ENCODE measurements at places on chromosomes 13 and 19.

- DNase-seq, result no peak
These were observed 476.8 kb downstream of the COG6 start for GRCh38 chr13:40132249-40132648.

DNA sequence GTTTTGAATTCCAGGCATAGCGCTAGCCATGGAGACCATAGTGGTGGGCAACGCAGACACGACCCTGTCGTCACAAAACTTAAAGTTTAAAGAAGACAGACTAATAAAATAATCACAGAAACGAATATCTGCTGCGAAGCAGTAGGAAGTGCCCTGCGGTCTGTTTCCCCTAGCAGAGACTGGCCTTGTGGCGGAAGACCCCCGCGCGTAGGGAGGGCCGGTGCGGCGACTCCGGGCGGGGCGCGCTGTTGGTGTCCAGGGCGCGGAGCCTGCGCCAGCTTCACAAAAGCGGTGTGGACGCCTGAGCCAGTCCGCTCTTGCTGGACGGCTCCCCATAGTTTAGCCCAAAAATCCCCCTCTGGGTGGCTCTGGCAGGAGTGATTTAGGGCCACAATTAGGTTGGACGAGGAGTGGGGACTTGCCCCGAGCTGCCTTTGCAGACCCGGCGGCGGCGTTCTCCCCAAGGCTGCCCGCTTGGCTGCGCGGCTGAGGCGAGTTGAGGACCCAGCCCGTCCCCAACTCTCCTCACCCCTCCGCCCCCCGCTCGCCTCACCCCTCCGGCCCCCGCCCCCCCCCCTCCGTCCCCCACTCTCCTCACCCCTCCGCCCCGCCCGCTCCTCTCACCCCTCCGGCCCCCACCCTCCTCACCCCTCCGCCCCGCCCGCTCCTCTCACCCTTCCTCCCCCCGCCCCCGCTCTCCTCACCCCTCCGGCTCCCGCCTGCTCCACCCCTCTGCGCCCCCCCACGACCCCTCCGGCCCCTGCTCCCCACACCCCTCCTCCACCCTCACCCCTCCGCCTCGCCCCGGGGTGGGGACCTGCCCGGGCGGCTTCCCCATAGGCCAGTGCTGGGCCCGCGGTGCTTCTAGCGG, 14.2 kb upstream of the LATS2 start:
- DNase-seq, result no peak

GRCh38 chr13:66623129-66623820, 606.9 kb downstream of the PCDH9 start:
- DNase-seq, result no peak

DNA sequence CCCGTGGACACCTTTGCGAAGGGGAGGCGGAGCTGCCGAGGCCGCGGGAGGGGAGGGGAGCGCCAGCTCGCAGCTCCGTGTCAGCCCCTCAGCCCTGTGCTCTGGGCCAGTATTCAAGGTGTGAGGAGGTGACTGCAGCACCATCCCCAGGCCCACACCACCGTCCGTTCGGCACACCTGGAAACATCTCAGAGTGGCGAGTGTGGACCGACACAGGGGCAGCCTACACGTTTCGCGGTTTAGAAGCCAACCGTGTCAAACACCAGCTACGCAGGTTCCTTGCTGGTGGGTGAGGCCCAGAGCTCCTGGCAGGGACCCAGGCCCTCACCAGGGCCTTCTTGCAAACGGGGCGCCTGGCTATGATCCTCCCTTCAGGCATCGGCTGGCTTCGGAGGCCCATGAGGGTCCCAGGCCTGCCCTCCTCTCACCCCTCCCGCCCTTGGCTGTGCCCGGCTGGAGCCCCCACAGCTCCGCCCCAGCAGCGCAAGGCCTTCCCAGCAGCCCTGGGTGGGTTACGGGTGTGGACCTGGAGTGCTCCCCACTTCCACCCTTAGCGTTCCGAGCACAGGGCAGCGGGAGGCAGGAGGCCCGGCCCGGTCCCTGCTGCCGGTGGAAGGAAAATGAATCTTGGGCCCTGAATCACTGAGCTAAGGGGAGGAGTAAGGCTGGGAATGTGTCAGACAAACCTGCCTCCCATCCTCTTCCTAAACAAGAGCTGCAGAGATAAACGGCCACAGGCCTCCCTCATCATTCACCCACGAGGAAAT, 1.2 kb downstream of the C13orf46 start:
- DNase-seq, result no peak

GRCh38 chr19:43594710-43595604, 977 bp downstream of the IRGQ start:
- DNase-seq, result peak; percentile 10

GRCh38 chr13:79908381-79908780, 427.4 kb downstream of the NDFIP2 start:
- DNase-seq, result no peak

DNA sequence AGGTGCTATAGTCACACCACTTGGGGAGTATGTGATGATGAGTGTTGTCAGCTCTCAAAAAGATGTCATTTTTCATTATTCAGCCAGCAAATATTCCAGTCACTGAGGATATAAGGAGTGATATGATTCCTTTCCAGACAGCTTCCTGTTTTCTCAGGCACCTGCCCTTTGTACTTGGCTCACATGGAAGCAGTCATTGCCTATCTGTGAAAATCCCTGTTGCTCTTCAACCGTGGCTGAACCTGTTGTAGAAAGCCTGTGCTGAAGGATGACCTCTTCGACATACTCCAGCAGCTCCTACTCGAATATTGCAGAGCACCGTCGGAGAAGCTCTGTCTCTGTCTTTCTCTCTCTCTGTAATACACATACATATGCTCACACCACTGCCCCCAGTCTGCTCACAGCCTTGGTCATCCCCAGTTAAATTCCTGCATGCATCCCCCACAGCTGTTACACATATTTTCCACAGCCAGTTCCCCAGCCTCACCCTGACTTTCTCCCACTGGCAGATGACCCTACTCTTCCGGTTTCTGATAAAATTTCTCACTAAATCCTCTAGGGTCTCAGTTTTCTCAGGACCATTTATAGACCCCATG, 204.2 kb upstream of the ARGLU1 start:
- DNase-seq, result no peak

- DNase-seq, result no peak
These were observed 24.9 kb downstream of the MPND start for GRCh38 chr19:4368128-4368820.

- DNase-seq, result no peak
These were observed 104.9 kb upstream of the ZNF536 start for GRCh38 chr19:30267332-30267731.

DNA sequence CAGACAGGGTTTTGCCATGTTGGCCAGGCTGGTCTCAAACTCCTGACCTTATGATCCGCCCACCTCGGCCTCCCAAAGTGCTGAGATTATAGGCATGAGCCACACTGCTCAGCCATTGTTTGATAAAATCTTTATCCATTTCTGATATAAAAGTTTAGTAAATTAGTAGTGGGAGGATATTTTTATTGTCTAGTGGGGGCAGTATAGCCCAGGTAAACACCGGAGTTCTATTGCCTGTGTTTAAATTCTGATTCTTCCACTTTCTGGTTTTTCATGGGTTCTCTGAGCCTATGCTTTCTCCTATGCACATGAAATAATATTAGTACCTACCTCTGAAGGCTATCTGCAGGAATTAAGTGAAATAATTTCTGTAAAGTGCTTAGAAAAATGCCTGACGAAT, 20.1 kb upstream of the ARHGEF18 start:
- DNase-seq, result no peak

- DNase-seq, result no peak
These were observed 249.2 kb upstream of the SGCG start for GRCh38 chr13:22931576-22931975.

DNA sequence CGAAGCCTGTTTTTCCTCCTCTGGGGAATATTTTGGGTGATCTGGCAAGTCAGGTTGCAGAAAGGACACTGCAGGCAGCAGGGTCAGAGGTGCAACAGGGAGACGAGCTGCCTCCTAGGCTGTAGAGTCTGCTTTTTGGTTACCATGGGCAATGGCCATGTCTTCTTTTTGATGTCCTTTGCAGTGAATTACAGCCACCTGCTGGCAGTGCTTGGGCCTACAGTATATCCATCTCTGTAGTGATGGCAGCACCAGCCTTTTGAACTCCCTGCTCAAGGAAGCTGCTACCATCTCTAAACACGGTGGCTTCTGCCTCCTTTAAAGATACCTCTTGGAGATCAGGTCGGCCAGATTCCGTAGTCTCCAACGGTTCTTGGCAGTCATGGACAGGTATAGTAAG, 73.9 kb downstream of the WTIP start:
- peak; percentile 6 for DNase-seq

- peak; percentile 25 for DNase-seq
These were observed 64.3 kb downstream of the RASL11A start for GRCh38 chr13:27334774-27335435.

DNA sequence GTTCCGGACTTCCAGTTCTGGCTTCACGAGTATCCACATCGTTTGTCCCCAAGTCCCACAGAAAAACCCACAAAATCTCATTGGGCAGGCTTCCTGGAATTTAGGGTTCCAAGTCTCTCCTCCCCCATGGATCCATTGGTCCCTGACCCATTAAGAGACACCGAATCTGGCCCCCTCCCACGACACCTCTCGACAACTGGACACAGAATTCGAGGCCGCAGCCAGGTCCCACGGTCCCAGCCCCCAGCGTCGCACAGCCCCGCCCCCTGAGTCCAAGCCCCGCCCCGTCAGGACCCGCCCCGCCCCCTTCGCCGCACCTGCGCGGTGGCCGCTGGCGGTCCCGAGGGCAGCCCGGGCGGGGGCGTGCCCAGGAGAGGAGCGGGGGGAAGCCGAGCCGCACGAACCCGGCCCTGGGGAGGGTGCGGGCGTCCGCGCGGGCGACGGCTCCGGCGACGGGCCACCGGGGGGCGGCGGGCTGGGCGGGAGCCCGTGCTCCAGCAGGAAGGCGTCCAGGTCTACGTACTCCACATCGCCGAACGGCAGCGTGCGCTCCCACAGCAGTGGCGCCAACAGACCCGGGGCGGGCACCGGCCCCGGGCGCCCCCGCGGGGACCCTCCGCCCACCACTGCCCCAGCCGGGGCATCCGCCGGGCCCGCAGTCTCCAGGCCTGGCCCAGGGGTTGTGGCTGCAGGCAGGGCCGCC, 1.8 kb downstream of the DBP start:
- no peak for DNase-seq

DNA sequence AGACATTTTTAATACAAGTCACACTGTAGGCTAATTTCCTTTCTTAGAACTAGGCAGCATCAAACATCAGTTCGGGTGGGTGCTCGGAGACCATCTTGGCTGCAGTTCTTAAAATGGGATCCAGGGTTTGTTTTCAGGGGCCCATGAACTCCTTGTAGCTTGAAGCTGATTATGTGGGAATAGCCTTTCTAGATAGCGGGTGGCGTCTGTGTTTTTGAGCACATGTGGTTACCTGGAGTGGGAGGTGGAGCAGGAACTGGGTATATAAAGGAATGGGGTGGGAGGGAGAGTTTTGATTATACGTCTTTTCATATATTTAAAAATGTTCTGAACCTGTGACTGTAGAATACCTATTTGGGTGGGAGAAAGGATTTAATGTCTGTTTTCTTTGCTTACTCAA, 12.9 kb downstream of the CLPTM1 start:
- no peak for DNase-seq

- no peak for DNase-seq
These were observed 121.8 kb upstream of the VSTM2B start for GRCh38 chr19:29404015-29404414.

GRCh38 chr19:49870309-49870901, 3.0 kb upstream of the PNKP start:
- DNase-seq, result no peak

- DNase-seq, result no peak
These were observed 4.7 kb downstream of the ZNF317 start for GRCh38 chr19:9144920-9145319.

DNA sequence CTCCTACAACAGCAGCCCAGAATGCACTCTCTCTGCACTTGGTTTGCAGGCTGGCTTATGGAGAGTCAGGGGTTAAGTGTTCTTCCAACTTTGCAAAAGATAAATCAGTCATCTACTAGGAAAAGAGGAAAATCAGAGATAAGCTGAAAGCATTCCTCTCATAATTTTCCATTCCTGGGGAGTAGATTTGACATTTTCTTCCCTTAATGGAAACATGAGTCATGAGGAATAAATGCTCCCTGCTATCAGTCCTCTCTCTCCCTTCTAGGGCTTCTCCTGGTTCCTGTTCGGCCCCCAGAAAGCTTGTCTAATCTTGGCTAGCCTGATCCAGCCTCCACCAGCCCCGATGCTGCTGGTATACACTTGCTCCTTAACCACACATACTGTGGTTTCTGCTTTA, 28.4 kb upstream of the ENOX1 start:
- DNase-seq, result no peak

DNA sequence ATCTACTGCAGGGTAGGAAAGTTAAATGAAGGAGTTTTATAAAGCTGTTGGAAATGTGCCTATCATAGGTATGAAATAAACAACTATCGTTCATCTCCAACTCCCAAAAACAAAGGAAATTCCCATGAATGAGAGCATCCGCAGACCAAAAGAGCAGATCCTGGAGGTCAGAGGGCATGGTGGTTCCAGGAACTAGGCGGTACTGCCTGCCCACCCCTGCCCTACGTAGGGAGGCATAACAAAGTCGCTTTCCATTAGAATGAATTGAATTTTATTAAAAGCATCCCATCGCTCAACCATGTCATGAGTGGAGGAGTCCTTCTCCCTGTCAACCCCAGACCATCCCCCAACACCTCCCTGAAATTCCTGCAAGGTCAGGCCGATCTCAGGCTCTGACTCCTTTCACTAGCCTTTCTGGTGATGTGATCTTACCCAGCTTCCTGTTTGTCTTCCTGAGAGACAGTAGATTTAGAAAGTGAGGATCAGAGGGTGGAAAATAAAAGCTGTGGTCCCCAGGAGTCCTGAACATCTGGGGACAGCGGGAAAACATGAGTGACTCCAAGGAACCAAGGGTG, at the start of gene CLEC4M:
CLEC4M (plus strand) TSS at position 525 of the 575 bp plus-strand sequence; CDS start at position 549, 24 bp downstream.
- no peak for DNase-seq

DNA sequence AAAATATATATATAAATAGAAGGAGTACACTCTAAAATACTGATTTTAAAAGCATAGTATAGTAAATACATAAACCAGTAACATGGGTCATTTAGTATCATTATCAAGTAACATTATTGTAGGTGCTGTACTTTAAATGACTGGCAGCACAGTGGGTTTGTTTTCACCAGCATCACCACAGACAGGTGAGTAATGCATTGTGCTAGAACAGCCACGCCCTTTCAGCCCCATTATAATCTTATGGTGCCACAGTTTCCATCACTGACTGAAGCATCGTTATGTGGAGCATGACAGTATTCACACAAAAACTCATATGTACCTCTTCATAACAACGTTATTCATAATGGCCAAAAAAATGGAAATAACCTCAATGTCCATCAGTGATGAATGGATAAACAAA, 88.3 kb downstream of the DHRS12 start:
- DNase-seq, result no peak
